Sigmoid colon (tissue), 7 donors: ENCODE measurements at places on chromosomes 4 and X. TPM values are rescaled to one million over a fixed set of nuclear protein-coding genes. Genes with fewer than 3 reads are reported as not detected.

GRCh38 chr4:5890063-5890727 is 2.7 kb downstream of the CRMP1 start:
- no peaks in the 10 kb centered on the region for H3K36me3 ChIP-seq
- DNase-seq, result no peak
- H3K4me1 ChIP-seq, result no peaks in the 10 kb centered on the region
- no peak overlapping the region for H3K4me3 ChIP-seq
- H3K27me3 ChIP-seq, result peaks cover 80% of the 10 kb centered on the region

DNA sequence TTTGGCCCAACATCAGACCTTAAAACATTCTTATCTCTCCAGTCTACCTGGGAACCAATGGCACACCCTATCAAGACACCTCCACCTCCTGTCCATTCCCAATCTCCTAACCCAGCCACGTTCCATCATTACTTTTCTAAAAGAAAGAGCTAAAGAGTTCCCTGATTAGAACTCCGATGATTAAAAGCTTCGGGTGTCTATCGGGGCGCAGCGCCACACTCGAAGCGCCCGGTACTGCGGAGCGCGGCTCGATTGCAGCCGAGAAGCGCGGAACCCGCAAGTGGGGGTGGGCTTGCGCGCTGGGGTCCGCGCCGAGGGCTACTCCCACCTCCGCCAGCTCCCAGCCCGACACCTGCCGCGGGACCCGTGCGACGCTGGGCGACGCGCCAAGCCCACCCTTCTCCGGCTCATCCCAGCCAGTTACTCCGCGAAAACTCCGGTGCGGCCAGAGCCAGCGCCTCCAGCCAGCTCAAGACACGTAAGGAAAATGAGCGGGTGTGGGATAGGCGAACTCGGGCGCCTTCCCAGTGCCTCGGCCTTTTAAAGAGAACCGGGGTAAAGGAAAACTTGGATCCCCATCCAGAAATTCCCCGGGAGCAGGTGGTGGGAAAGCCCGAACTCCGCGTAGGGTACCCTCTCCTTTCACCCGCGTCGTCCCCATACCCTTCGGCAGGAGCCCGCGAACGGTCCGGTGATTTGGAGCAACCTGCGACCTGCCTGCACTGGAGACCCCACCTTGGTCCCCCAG is 593 bp downstream of the NPY1R start:
- H3K27me3 ChIP-seq, result peaks cover 22% of the 10 kb centered on the region
- peak overlapping the region; percentile 40 for H3K4me3 ChIP-seq
- peaks cover 12% of the 10 kb centered on the region for H3K4me1 ChIP-seq
- H3K36me3 ChIP-seq, result no peaks in the 10 kb centered on the region
- no peak for DNase-seq

DNA sequence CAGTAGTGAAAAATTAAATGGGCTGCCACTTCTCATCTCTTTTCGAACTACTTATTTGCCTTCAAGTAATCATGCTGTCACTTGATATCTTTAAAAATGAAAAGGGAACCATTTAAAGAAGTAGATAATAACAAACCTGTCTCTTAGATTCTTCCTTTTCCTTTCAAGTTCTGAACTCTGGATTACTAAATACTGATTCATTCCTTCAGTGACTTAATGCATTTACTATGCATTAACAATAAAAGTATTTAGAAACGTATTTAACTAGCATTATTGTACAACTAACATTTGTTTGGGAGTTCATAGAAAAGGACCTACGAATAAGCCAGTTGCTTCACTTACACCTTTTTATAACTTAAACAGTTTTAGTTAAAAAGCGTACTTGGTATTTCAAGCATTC is 61.1 kb upstream of the RAB33B start:
- no peak for DNase-seq
- H3K27me3 ChIP-seq, result no peaks in the 10 kb centered on the region
- no peak overlapping the region for H3K27ac ChIP-seq
- H3K36me3 ChIP-seq, result no peaks in the 10 kb centered on the region

DNA sequence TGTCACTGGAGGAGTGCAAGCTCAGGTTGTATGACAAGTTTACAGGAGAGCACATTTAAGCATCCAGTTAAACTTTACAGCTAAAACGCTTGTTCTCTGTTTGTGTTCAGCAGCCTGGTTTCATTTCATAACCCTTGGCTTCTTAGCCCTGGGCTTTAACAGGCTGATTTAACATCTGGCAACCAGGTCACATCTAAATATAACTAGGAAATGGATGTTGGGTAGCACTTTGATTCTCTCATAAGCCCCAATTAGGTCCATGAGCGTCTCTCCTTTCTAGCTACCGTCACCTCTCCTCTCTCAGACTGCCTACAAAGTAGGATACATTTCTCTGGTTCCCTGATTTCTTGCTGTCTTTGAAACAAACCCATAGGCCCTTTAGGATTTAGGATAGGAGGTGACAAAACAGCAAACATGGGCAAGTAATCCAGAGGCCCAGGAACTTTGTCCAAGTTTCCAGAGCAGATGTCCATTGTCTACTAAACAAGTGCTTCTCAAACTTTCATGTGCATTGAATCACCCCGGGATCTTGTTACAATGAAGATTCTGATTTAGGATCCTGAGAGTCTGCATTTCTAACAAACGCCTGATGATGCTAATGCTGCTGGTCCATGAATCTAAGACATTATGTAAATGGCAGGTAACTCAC is 22.5 kb downstream of the OTUD6A start:
- no peaks in the 10 kb centered on the region for H3K36me3 ChIP-seq
- no peaks in the 10 kb centered on the region for H3K27me3 ChIP-seq
- no peak overlapping the region for H3K4me3 ChIP-seq
- DNase-seq, result no peak
- H3K4me1 ChIP-seq, result peaks cover 11% of the 10 kb centered on the region
- H3K27ac ChIP-seq, result no peak overlapping the region

- no peak overlapping the region for H3K4me3 ChIP-seq
- no peak for DNase-seq
- no peaks in the 10 kb centered on the region for H3K4me1 ChIP-seq
- H3K27me3 ChIP-seq, result no peaks in the 10 kb centered on the region
- no peak overlapping the region for H3K27ac ChIP-seq
Observed at GRCh38 chr4:19729886-19730651, 521.6 kb upstream of the SLIT2 start.

DNA sequence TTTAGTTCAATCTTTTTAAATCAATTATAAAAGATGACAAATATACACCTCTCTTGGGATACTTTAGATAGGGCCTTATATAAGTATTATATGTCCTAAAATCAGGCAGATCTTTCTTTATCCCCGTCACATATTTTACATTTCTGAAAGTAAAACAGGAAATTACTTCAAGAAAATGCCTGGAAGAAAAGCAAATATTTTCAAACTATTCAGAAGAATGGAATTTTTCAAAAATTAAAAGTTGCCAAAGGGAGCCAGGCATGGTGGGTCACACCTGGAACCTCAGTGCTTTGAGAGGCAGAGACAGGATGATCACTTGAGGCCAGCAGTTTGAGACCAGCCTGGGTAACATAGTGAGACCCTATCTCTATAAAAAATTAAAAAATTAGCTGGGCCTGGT is 34.4 kb downstream of the MGARP start:
- no peak overlapping the region for H3K4me3 ChIP-seq
- peaks cover 12% of the 10 kb centered on the region for H3K4me1 ChIP-seq
- no peaks in the 10 kb centered on the region for H3K27me3 ChIP-seq
- DNase-seq, result no peak

DNA sequence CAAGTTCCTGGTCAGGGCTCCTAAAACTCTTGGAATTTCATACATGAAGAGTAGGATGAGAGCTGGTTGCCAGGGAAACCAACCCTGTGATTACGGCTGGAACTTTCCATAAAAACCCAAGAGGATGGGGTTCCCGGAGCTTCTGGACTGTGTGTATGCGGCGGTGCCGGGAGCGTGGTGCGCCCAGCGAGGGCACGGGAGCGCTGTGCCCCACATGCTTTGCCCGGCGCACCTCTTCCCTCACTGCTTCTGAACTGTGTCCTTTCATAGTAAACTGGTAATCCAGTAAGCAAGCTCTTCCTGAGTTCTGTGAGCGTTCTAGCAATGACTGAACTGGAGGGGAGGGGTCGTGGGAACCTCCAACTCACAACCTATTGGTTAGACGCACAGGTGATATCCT is 152.6 kb downstream of the AFAP1 start:
- no peak overlapping the region for H3K4me3 ChIP-seq
- no peaks in the 10 kb centered on the region for H3K36me3 ChIP-seq
- peak; percentile 50 for DNase-seq

- peak overlapping the region; percentile 50 for H3K27ac ChIP-seq
- no peaks in the 10 kb centered on the region for H3K27me3 ChIP-seq
- no peak overlapping the region for H3K4me3 ChIP-seq
- no peaks in the 10 kb centered on the region for H3K4me1 ChIP-seq
Observed at GRCh38 chr4:78652282-78652876, 100.8 kb downstream of the ANXA3 start.

The CNKSR2 gene
- 4.8 TPM for total RNA-seq

The TRIM61 gene
- 0.41 TPM for total RNA-seq
